ENCODE measurements at places on chromosomes 4 and X.

DNA sequence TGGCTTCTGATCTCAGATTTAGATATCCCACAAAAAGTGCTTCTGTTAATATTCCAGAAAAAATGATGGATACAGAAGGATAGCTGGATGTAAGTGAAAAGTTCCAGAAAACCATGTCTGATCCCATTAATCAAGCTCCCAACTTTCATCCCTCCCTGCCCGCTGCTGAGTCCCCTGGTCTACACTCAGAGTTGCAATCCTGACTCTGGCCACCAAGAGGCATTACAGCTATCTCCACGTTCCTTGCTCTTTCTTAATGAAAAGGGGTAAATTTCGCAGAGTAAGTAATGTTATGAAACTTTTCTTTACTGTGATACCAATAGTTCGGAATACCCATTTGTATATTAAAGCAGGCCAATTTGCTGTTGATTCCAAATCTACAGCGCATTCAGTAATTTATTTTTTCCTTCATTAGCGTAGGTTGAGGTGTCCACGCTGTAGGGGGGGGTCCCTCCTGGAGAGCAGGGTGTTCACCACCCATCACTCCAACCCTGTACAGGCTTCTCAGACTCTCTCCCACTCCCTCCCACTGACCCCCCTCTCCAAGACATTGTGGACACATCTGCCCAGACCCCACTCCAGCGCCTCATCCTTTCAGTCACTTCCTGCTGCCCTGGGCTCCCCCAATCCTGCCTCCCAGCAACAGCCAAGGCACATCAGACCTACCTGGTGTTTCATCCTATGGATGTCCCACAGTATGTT lies 55.1 kb downstream of the RAB40A start:
- peak; percentile 2 for DNase-seq

- DNase-seq, result no peak
These were observed 142.3 kb downstream of the PCDH18 start for GRCh38 chr4:137389911-137390520.

- no peak for DNase-seq
These were observed 407.1 kb downstream of the ADAM29 start for GRCh38 chr4:175325230-175325629.

DNA sequence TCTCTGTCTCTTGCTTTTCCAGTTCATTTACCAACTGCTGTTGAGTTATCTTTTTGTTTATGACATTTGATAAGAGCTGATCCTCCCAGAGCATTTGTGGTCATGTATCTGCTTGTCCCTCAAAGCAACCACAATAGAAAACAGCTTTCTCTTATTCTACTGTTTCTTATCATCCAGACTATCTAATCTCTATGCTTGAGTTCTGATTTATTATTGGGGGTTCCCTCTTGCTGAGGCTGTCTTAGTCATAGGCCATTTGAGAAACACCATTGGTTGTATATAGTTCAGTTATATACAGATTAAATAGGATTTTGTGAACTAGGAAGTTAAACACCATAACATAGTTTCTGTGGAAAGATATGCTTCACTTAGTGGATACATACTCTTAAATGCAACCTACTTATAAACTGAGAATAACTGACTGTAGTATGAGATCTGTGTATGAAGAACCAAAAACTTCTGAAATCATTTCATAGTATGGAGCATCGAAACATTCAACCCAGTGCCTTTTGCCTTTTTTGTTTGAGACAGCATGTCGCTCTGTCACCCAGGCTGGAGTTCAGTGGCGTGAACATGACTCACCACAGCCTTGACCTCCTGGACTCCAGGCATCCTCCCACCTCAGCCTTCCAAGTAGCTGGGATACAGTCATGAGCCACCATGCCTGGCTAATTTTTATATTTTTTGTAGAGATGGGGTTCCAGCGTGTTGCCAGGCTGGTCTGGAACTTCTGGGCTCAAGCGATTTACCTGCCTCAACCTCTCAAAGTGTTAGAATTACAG lies 75.8 kb downstream of the STIM2 start:
- peak; percentile 26 for DNase-seq

- no peak for DNase-seq
These were observed 74.3 kb downstream of the NUDT11 start for GRCh38 chrX:51421972-51422597.

Data from small intestine (tissue), 16 donors.